ENCODE measurements at places on chromosomes 6 and 20. TPM values are rescaled to one million over a fixed set of nuclear protein-coding genes. Genes with fewer than 3 reads are reported as not detected.

DNA sequence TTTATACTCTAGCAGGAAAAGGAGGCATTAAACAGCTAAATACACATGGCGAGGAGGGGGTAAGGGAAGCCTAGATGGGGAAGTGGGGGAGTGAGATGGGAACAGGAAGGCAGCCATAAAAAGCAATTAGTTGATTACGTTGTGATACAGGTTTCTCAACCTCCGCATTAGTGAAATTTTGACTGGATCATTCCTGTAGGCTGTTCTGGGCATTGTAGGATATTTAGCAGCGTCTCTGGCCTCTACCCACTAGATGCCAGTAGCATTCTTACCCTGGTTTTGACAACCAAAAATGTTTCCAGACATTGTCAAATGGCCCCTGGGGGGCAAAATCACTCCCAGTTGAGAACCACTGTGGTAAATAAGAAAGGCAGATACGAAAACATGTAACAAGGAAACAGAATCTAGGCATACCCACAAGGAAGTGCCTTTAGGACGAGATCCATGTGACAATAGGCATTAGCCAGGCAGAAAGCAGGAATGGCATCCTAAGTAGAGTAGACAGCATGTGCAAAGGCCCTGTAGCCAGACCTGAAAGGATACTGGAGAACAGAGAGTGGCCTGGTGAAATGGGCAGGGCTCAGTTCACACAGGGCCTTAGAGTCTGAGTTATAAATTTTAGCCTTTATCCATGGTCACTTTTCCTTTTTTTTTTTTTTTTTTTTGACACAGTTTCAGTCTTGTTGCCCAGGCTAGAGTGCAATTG is 25.8 kb upstream of the PTPN1 start:
- no peak for DNase-seq
- peaks cover 7% of the 10 kb centered on the region for H3K27me3 ChIP-seq
- H3K4me3 ChIP-seq = no peak overlapping the region
- no peak overlapping the region for H3K27ac ChIP-seq
- no peaks in the 10 kb centered on the region for H3K36me3 ChIP-seq

DNA sequence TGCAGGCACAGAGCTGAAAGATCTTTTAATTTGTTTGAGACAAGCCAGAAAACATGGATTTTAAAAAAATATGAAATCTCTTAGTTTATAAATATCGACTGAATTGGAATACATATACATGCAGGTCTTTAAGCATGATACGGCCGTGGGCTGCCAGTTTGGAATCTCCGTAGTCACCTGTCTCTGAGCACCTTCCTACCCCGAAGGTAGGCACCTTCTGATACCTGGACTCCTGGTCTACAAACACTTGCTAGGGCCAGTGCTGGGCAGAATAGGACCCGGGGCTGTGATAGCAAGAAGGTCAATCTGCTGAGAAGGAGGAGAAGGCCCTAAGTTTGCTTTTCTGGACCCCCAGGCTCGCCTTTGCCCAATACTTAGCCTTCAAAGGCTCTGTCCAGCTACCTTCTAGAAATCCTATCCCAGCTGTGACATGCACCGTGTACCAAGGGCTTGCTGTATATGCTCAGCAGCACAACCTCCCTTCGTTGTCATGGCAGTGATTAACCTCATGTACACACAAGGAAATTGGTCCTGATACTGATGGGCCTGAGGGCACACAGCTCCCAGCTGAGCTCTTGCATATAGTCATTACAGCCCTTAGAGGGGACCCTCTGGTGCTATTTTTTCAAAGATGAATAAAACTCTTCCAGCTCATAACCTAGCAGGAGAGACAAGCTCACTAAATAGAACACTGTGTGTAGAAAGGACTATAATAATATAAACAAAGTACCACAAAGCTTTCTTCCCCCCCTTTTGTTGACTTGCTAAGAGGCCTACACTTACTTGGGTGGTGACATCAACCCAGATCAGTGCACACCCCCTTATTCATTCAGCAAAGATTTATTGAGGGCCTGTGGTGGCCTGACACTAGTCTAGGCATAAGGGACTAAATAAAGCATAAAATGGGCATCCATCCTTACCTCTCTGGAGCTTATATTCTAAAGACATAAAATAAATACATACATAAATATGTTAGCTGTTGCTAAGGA is 17.7 kb downstream of the SNPH start:
- H3K4me1 ChIP-seq = peaks cover 9% of the 10 kb centered on the region
- no peaks in the 10 kb centered on the region for H3K36me3 ChIP-seq
- no peaks in the 10 kb centered on the region for H3K27me3 ChIP-seq
- no peak overlapping the region for H3K4me3 ChIP-seq
- no peak overlapping the region for H3K27ac ChIP-seq

DNA sequence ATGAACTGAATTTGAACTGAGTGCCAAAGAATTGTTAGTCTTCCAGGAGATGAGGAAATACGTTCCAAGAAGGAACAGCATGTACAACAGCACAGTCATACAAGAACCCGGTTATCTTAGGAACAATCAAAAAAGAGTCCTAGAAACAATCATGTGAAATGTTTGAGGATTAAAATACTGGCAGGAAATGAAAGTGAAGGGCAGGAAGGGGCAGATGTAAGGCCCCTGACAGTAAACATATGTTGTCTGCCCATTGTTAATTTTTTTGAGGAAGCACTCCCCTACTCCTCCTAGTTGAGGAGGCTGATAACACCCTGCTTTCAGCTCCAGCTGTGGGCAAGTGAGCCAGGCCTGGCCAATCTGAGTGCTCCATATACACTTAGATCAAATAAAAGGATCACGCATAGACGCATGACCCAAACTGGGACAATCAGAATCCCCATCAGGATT is 220.9 kb downstream of the HACE1 start:
- no peak overlapping the region for H3K27ac ChIP-seq
- DNase-seq = no peak
- no peaks in the 10 kb centered on the region for H3K36me3 ChIP-seq
- H3K27me3 ChIP-seq = no peaks in the 10 kb centered on the region
- H3K4me3 ChIP-seq = no peak overlapping the region

GRCh38 chr6:105596284-105596755 is 193.4 kb upstream of the PREP start:
- no peak overlapping the region for H3K27ac ChIP-seq
- H3K4me3 ChIP-seq = no peak overlapping the region
- DNase-seq = no peak
- peaks cover 32% of the 10 kb centered on the region for H3K4me1 ChIP-seq
- no peaks in the 10 kb centered on the region for H3K36me3 ChIP-seq

GRCh38 chr20:19756761-19757486 is 1.1 kb upstream of the RIN2 start:
- peak overlapping the region; percentile 97 for H3K4me3 ChIP-seq
- H3K27me3 ChIP-seq = peaks cover 3% of the 10 kb centered on the region
- H3K36me3 ChIP-seq = no peaks in the 10 kb centered on the region
- peak overlapping the region; percentile 57 for H3K27ac ChIP-seq
- DNase-seq = no peak
- H3K4me1 ChIP-seq = peaks cover 29% of the 10 kb centered on the region

DNA sequence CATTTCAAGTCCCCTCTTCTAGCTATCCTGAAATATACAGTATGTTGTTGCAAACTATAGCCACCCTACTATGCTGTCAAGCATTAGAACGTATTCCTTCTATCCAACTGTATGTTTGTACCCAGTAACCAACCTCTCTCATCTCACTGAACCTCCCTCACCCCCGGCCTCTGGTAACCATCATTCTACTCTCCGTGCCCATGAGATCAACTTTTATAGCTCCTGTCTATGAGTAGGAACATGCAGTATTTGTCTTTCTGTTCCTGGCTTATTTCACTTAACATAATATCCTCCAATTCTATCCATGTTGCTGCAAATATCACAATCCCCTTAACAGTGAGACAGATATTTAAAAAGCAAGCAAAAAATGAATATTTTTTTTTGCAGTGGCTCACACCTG is 196.9 kb downstream of the PAX1 start:
- no peak overlapping the region for H3K4me3 ChIP-seq
- H3K4me1 ChIP-seq = no peaks in the 10 kb centered on the region
- H3K27ac ChIP-seq = no peak overlapping the region

DNA sequence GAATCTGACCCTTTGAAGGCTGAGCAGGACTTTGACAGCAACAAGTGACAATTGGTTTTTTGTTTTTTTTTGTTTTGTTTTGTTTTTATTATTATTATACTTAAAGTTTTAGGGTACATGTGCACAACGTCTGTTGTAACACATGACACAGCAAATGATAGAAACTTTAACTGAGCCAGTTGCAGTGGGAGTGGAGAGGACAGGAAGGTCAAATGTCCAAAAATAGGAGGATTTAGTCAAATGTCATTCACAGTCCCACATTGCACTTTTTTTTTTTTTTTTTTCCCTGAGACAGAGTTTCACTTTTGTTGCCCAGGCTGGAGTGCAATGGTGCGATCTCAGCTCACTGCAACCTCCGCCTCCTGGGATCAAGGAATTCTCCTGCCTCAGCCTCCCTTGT is 223.0 kb downstream of the HIVEP2 start:
- H3K27me3 ChIP-seq = no peaks in the 10 kb centered on the region
- no peak overlapping the region for H3K27ac ChIP-seq
- H3K36me3 ChIP-seq = peaks cover 10% of the 10 kb centered on the region
- no peak for DNase-seq
- H3K4me3 ChIP-seq = no peak overlapping the region

DNA sequence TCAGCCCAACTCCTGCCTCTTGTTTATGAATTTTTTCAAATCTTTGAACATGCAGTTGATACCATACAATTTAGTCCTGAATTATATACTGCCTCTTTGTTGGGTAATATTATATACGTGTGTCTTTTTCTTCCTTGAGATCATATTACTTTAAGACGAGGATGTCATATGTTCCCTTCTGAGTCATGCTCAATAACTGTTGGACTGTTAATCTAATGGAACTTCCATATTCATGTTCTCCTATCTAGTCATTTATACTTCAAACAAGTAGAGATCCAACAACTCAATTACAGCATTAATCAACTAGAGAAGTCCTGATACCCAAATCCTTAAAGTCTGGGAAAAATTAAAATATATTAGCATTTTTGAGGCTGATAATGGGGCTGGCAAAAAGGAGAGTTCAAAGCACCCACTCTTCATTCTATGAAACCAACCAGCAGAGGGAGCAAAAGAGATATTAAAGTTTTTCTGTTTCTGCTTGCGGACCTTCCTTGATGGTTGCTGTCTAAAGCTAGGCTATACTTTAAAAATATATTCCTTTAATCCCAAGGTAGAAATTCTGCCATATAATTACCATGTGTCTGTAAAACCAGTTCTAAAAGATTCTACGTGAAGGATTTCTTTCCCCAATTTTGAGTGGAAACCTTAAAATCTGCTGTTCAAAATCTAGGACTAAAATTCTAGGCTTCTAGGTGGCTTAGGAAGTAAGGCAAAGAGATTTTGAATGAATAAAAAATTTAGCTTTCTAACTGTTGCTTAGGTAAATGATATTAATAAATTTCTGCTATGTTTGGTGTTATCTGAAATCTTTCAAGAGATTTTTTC is 498.9 kb downstream of the BCKDHB start:
- DNase-seq = peak; percentile 8
- H3K36me3 ChIP-seq = no peaks in the 10 kb centered on the region
- no peaks in the 10 kb centered on the region for H3K4me1 ChIP-seq
- H3K27me3 ChIP-seq = no peaks in the 10 kb centered on the region

- H3K4me1 ChIP-seq = peaks cover 46% of the 10 kb centered on the region
- H3K4me3 ChIP-seq = no peak overlapping the region
- H3K27me3 ChIP-seq = no peaks in the 10 kb centered on the region
- H3K36me3 ChIP-seq = no peaks in the 10 kb centered on the region
Observed at GRCh38 chr6:139013185-139013800, 15.3 kb upstream of the ABRACL start.

DNA sequence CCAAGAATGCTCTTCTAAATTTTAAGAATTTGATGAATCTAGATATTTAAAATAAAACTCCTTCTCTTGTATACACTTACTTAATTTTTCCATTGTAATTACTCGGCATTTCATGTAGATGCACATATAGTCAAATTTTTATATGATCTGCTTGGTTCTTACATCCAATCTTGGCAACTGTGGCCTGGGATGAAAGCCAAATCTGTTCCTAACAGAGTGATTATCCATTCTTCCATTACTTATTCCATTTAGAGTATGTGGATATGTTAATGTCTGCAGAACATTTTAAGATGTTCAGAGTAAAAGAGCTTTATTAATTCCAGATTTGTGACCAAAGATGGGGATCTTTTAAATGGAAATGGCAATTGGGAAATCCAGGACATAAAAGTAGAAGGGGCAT is 144.1 kb upstream of the PDE7B start:
- no peak overlapping the region for H3K4me3 ChIP-seq
- H3K27me3 ChIP-seq = no peaks in the 10 kb centered on the region
- no peaks in the 10 kb centered on the region for H3K4me1 ChIP-seq

DNA sequence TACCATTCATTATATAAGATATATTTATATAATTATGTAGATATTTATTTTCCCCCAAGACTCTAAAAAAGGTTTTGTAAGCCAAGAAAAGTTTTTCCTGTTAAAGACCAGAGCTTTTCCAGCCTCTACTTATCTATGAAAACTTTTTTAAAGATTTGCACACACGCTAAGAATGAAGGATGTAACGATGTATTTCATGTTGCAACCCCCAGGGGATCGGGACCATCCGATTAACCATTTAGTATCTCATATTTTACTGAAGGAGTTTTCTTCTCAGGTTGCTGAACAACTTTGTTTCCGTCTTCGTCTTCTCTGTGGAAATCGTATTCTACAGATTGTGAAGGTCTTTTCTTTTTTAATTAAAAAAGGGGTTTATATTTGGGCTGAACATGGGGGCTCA is 70.0 kb upstream of the SASH1 start:
- H3K27me3 ChIP-seq = no peaks in the 10 kb centered on the region
- H3K4me3 ChIP-seq = no peak overlapping the region
- no peaks in the 10 kb centered on the region for H3K36me3 ChIP-seq
- H3K27ac ChIP-seq = no peak overlapping the region

PCSK2 gene
- total RNA-seq = 1.7 TPM

MMP24OS gene
- 37.8 TPM for total RNA-seq

DLK2 gene
- total RNA-seq = 1.6 TPM

MYB gene
- total RNA-seq = 6.8 TPM

HINT3 gene
- total RNA-seq = 17.4 TPM

RIPOR3 gene
- 0.44 TPM for total RNA-seq

TRDN gene
- not detected for total RNA-seq

CCR6 gene
- not detected for total RNA-seq

OVOL2 gene
- total RNA-seq = not detected

SCGN gene
- total RNA-seq = not detected

SIM1 gene
- 0.55 TPM for total RNA-seq

GGTLC1 gene
- total RNA-seq = not detected

Measured in neural crest cell (in vitro differentiated cells).